Activated CD4-positive, CD25-positive, alpha-beta regulatory T cell treated with anti-CD3 and anti-CD28 coated beads, Interleukin-2, amount 50 U/mL, for 72 hours (primary cell): ENCODE measurements at places on chromosomes 7 and 10.
A peak's percentile ranks its signal among the peaks of the same experiment; 100 is the strongest.

GRCh38 chr7:76149847-76150691 is 51.6 kb upstream of the SRRM3 start:
- DNase-seq: no peak

DNA sequence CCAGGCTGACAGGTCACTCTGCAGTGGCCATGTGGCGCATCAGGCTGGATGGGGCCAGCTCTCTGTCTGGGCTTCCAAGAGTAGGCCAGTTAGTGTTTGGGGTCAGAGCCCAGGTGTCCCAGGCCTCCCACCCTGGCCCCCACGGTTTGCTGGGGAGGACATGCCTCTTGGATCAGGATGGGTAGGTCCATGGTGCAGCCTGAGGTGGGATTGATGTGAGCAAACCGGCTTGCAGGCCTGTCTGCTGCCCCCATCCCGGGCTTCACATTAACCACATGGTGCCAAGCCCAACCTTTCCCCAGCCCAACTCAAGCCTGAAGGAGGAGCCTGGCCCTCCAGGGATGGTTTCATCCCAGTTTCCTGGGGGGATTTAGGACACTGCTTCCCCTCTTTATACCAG is 39.2 kb downstream of the LDB3 start:
- no peak for DNase-seq

GRCh38 chr10:68434657-68435056 is 27.6 kb upstream of the RUFY2 start:
- DNase-seq: no peak

DNA sequence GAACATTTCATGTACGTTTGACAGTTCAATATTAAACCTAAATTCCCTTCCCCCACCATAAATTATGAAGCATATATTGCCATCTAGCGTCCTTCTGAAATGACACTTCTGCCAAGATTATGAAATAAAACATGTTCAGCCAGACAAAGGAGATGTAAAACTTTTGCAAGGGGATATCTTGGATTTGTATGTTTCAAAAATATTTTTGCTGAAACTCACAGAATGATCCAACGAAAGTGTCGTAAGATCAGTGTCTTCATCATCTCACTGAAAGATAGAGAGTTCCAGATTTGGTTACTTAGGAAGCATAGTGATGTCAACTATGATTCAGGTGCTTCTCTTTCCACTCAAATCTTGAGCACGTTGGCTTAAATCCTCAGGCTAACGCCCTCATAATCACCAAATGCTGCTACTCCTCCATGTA is 904.3 kb downstream of the XPNPEP1 start:
- DNase-seq: no peak

DNA sequence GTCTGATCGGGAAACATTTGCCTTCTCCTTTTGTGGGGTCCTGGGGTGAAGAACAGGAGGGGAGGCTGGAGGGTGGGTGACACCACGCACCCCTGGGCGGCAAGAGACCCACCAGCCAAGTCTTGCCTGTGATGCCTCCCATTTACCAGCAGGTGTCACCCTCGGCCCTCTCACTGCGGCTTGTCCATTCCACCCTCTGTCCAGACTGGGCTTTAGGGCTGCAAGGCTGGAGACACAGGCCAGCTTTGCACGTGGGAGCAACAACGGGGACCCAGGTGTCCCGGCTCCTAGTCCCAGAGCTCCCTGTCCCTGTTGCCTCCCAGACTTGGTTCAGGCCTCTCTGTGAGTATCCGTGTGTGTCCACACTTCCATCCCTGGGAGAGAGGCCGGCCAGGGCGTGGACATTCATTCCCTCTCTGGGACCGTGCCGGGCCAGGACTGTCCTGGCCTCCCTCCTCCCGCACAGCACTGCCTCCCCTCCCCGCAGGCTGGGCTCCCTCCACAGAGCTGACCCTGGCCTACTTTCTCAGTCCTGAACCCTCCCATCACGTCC is 36.2 kb upstream of the GTF2IRD1 start:
- DNase-seq: peak; percentile 68

DNA sequence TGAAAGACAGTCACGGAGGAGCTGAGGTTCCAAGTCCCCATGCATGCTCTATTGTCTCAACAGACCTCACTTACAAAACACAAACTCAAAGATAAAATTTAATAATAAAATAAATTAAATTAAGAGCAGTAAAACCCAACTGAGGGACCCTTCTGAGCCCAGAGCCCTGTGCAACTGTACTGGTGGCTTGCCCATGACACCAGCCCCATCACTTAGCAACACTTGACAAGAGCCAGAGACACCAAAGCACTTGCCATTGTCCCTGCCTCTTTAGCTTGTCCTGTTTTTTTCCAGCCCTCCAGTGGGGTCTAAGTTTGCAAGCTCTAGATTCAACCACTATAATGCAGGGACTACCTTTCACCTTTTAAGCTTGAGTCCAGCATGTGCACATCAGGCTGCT is 117.9 kb downstream of the JCAD start:
- no peak for DNase-seq

DNA sequence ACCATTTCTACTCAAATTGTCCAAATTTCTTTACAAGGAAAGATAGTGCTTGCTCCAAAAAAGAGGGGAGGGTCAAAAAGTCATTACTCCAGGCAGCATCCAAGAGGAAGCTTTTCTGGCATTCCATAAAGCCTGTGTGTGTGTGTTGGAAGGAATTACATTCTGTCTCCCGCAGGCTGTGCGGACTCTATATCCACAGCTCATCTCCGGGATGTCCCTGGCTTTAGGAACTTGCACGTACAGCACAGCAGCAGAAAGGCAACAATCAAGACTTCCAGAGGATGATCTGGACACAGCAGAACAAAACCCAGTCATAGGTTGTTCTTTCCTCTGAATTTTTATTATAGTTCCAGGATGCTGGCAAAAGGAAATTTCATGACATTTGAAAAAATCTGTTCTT is 94.8 kb downstream of the ITIH5 start:
- DNase-seq: no peak

DNA sequence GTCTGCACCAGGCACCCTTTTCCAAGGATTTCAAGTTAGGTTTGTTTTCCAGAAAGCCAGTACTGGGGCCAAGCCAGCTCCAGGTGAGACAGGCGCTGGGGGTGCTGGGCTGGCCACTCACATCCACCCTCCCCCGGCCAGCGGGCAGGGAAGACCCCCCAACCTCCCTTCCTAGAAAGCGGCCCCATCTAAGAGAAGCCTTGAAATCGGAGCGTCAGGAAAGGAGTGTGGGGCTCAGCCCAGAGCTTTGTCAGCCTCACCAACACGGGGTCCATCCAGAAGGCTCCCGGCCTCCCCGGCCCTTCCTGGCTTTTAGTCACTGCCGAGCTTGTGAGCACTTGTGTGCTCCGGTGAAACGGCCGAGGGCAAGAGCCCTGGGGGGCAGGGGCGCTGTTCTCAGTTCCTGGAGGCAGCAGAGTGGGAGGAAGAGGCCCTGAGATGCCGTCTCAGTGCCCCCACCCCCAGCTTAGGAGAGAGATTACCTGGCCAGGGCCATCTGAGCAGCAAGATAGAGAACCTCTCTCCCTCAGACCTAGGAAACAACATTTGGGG is 39.6 kb downstream of the PDGFA start:
- DNase-seq: peak; percentile 26

DNA sequence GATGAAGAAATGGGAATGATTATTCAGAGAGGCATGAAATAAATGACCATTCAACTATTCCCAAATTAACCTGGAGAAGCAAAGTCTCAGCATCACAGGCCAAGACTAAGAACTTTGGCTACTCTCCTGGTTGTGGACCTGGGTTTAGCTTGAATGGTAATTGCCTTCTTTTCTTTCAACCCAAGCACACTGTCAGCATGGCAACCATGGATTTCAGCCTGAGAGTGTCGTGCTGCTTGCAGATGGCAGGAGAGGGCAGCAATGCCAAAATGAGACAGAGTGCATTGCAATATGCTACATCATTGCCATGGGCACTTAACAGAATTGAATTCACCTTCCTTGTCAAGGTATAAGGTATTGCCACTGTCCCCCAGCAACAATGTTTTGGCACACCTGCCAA is 767.2 kb downstream of the REEP3 start:
- DNase-seq: no peak

DNA sequence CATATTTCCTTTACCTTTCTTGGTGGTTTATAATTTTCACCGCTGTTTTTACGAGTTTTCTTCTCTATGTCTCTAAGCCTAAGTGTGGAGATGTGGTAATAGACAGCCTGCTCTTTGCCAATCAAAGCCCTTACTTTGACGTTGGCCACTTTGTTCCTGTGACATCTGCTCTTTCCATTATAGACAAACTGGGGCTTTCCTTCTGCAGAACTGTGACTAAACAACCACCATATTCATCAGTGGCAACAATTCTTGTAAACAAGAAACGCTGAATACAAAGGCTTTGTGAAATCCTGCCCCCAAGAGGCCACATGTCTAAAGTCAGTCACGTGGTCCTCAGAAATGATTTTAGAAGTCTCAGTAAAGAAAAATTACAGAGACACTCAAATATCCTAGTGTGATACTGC is 59.6 kb upstream of the CAPZA2 start:
- DNase-seq: no peak

- no peak for DNase-seq
Observed at GRCh38 chr7:88398459-88398858, 91.8 kb upstream of the STEAP4 start.
